Panc1 (cell line): ENCODE measurements at places on chromosomes 3 and 15.

DNA sequence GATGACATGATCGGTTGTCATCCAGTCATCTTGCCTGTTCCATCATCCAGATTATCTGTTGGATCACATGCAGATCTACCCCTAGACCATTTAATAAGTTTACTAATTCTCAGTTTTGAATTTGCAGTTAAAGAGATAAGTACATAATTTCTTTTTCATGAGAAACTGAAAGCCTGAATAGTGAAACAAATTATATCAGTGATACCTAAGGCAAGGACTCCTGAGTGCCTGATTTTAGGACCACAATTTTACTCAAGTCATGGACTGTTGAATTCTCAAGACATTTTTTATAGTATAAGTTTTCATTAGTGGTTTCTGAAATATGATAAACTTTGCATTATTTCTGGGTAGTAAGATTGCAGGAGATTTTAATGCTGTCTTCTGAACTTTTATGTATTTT is 13.2 kb downstream of the SIDT1 start:
- DNase-seq, result no peak

GRCh38 chr3:81152156-81152555 is 609.3 kb downstream of the GBE1 start:
- DNase-seq, result no peak

DNA sequence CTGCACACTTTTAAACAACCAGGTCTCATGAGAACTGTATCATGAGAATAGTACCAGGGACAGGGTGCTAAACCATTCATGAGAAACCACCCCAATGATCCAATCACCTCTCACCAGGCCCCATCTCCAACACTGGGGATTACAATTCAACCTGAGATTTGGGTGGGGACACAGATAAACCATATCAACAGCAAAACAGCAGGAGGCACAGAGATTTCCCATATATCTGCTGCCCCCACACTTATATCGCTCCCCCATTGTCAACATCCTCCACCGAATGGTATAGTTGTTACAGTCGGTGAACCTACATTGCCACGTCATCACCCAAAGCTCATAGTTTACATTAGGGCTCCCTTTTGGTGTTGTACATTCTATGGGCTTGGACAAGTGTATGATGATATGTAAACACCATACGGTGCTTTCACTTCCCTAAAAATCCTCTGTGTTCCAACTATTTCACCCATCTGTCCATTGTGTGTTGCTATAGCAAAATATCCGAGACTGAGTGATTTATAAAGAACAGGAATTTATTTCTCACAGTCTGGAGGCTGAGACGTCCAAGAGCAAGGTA is 224.8 kb downstream of the FAM43A start:
- DNase-seq, result no peak

- DNase-seq, result no peak
Measured at GRCh38 chr3:13069495-13069894, 3.7 kb downstream of the IQSEC1 start.

DNA sequence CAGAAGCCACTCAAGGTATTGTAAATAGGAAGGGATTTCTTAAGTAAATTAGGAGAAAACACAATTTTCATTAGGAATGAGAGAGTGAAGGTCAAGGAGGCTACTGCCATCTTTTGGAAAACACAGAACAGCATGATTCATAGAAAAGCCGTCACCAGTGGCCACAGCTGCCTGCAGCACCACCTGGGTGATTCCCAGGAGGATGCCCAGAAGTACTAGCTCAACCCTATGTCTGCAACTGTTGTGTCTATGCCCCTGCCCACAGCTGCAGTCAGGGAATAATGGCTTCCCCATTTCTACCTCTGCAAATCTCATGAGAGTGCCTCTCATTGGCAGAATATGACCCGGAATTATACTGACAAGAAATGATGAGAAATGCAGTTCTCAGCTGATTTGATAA is 300.0 kb downstream of the IGSF11 start:
- no peak for DNase-seq
